ENCODE measurements at places on chromosomes 5 and 9.

GRCh38 chr9:131278702-131279111 is 2.4 kb upstream of the FAM78A start:
- no peak for DNase-seq

DNA sequence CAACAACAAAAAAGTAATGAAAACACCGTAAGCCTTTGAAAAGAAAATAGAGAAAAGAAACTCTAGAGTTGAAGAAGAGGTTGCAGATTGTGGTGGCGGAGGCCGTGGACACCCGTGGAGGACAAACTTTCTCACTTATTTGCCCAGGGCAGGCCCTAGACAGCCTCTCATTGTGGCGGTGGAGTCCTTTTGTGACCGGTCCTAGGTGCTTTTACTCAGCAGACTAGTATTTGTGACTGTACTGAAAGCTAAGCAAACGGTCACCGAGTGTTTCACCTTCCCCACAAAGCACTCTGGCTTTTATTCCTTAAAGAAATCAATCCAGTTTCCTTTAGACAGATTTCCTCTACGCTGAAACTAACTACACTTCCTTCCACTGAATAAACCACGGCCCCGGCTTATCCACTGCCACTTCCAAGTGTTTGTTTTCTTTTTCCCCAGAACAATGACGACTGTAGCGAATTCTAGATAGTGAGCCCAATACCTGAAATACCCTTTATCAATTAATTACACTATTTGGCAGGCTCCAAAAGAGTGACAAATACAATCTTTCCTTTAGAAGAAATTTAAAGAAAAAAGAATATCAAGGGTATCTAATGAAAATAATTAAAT is 210.2 kb upstream of the TARS1 start:
- DNase-seq, result no peak

GRCh38 chr5:123273984-123274383 is 149.2 kb downstream of the CEP120 start:
- no peak for DNase-seq

- DNase-seq, result no peak
Observed at GRCh38 chr5:57493034-57493433, 10.4 kb upstream of the ACTBL2 start.

DNA sequence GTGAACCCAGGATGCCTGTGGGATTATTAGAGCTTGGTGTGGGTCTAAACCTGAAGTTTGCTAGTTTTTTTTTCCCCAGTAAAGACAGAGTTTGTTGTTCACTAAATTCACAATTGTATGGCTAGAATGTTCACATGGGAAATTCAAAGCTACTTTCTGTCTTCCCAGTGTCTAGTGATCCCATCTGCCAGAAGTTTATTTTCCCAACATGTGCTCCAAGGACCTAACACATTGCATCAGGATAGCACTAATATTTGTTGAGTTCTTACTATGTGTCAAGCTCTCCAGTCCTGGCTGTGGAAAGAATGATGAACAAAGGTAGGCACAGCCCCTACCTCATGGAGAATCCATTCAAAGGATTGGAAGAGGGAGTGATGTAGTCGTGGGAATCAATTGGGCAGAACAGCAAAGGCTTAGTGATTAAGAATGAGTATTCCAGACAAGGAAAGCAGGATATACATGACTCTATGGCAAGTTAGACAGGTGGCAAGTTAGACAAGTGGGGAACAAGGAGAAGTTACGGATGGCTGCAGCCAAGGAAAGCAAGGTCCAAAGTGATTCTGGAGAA is 521.5 kb upstream of the WWC1 start:
- DNase-seq, result no peak

- DNase-seq, result no peak
Observed at GRCh38 chr9:124662561-124662960, 108.5 kb downstream of the NR6A1 start.

DNA sequence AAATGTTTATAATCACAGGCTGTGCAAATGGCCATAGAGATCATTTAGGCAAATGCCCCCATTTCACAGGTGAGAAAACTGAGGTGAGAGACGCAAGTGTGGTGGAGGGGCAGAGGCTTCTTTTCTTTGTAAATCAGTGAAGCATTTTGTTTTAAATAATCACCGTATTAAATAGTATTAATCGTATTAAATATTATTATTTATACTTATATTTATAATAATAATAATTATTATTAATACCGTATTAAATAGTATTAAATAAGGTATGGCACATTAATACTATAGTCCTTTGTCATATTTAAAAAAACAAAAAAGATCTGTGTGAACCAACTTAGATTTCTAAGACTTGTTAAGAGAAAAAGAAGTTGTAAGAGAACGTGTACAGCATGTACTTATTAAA is 32.6 kb upstream of the SH3PXD2B start:
- DNase-seq, result no peak
